Stimulated activated naive CD8-positive, alpha-beta T cell treated with anti-CD3 and anti-CD28 coated beads, Interleukin-15, amount 100 ng/mL, for 72 hours (primary cell): ENCODE measurements at places on chromosomes 3 and 15.
A peak's percentile ranks its signal among the peaks of the same experiment; 100 is the strongest.

- DNase-seq: no peak
These were observed 35.9 kb downstream of the SATB1 start for GRCh38 chr3:18389108-18389733.

GRCh38 chr3:53617893-53618523 is 123.6 kb downstream of the CACNA1D start:
- DNase-seq: no peak

GRCh38 chr15:60138397-60138968 is 134.4 kb downstream of the FOXB1 start:
- DNase-seq: no peak

DNA sequence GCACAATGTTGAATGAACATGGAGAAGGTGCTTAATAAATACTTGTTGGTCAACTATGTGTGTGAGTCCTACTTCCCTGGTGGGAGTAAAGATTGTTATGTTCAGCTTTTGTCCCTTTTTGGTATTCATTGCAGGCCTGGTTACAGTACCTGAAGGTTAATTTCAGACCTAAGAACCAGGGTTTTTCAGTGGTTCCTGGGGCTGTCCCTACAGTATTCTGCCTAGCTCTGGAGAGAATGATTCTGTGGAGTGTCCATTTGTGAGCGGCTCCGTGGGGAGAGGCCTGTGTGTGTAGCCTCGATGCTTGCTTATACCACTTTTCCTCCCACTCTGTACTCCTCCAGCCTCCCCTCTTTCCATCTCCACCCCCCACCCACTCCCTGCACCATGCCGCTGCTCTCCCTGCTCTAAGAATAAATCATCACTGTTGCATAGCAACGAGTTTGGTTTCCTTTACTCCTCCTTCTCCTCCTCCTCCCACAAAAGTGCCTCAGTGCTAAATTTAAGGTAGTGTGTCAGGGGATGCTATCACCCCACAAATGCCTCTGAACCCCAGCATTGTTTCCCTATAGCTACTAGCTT is 150.6 kb upstream of the ROPN1 start:
- no peak for DNase-seq

DNA sequence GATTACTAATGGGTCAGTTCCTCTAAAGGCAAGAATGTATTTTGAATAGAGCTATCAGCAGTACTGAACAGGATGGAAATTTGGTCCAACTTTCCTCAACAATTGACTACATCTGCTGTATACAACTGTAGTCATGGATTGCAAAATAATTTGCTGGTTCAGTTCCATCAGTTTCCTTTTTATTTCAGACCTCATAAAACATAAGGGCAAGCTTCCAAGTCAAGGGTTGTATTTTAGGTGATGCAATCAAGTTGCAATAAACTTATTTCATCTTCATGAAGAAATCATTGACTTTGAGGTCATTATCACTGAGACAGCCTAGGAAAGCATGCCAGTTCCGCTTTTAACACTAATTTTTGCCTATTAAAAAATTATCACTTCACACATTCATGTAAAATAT is 90.4 kb upstream of the TSEN2 start:
- no peak for DNase-seq

DNA sequence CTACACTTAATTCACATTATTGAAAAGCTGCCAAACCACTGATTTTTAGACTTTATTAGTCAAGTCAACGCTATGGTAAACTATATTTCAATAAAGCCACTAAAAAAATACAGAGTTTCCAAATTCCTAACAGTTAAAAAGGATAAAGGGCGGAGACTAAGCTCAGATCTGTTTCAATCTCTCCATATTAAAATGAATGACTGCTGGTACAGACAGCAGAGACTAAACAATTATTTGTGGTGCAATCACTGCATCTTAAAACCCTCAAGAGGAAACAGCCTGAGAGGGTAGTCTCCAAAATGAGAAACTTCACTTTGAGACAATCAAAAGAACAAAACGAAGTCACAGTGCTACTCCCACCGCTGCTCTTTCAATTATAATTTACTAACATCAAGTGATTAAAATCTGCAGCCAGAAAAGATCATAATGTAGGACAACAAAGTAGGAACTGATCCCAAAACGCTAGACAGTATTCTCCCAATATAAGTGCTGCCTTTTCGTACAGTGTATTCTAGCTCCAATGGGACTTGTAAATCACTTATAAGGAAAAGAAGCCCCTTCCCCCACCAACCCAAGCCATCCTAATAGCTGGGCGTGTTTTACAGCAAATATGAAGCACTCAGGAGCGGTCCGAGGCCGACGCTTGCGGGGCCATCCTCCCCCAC is 1.2 kb downstream of the UBP1 start:
- no peak for DNase-seq

DNA sequence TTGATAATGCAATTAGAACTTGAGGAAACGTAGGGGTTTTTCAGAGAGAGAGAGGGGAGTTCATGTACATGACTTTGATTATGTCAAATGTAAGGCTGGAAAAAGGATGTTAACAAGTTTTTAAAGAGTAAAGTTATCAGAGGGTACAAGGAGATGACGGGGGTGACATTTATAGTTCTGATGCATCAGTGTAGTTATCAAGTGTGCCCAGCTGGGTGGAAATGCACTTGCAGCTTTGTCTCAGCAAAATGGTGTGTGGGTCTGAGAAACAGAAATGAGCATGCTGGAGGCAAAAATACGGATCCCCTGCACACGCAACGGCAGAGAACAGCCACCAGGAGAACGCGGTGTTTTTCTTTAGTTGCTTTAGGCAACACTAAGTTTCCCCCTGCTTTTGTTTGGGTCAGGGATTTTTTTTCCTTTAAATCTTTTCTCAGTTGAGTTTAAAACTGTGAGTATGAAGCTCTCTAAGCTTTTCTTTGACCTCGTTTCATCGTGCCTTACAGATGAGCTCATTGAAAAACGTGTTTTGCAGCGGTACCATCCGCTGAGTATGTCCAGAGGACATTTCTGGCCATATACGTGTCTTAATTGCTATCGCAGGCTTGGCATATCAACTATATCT is 205.4 kb downstream of the PDZRN3 start:
- no peak for DNase-seq

DNA sequence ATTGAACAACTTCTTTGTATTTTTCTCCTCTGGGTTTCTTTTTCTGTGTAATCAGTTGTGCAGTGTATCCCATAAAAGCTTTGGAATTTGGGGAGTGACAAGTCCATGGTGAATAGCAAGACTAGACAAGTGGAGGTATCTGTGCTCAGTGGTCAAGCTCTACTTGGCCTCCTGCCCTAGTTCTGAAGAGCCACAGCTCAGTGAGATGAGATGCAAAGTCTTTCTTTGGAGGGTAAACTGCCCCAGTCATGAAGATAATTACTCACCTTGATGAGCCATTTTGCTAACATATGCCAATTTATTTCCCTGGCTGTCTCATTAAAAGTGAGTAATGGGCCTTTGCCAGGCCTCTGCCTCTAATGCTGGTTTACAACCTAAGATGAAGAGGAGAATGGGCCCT is 271.2 kb upstream of the TRIM42 start:
- DNase-seq: no peak

- no peak for DNase-seq
These were observed 553.6 kb upstream of the NECTIN3 start for GRCh38 chr3:110518031-110518430.

- DNase-seq: no peak
These were observed 38.6 kb downstream of the MOBP start for GRCh38 chr3:39505866-39506742.

DNA sequence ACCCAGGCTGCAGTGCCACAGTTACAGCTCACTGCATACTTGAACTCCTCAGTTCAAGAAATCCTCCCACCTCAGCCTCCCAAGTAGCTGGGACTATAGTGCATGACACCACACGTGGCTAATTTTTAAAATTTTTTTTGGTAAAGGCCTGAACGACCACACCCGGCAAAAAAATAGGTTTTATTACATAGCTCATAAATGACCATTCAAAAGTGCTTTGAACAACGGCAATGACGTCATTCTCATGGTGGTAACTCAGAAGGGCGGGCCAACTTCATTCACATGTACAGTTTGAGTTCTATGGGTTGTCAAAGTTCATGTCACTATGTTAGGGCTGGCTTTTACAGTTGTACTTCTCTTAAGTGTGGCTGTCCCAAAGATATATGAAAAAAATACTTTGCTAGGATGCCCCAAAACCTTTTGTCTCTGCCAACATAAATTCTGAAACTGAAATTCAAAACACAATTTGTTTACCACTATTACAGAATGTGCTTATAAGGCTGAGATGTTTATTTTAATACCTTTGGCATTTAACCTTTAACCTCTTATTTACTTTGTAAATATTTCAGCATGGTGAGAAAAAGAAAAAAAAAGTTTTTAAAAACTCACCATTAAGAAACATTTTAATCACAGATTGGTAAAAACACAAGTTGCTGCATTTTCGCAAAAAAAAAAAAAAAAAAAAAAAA is 6.2 kb downstream of the MYO1E start:
- no peak for DNase-seq

GRCh38 chr3:129794311-129795185 is 99.0 kb downstream of the TMCC1 start:
- peak; percentile 1 for DNase-seq

DNA sequence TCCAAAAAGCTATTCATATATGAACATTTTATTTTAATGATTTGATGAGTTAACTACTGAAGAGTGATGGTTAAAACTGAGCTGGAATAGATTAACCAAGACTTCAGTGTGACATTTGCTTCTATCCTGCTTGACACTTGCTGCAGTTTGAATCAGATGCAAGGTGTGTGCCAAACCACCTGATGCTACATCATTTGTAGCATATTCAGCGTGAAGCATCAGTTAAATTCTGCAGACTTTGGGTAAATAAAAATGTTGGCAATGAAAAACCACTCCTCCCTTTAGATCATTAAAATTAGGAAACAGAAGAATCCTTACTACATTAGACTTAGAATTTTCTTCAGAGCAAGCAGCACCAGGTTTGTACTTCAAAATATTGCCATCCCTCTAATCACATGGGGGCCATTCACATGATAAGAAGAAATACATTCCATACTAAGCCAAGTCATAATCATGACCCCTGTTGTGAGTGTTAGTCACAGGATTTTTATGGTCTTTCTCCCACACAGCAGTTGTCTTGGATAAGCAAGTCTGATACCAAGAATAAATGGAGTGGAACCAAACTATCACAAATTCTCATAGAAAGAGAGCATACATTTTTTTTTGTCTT is 160.7 kb upstream of the TNIK start:
- no peak for DNase-seq

DNA sequence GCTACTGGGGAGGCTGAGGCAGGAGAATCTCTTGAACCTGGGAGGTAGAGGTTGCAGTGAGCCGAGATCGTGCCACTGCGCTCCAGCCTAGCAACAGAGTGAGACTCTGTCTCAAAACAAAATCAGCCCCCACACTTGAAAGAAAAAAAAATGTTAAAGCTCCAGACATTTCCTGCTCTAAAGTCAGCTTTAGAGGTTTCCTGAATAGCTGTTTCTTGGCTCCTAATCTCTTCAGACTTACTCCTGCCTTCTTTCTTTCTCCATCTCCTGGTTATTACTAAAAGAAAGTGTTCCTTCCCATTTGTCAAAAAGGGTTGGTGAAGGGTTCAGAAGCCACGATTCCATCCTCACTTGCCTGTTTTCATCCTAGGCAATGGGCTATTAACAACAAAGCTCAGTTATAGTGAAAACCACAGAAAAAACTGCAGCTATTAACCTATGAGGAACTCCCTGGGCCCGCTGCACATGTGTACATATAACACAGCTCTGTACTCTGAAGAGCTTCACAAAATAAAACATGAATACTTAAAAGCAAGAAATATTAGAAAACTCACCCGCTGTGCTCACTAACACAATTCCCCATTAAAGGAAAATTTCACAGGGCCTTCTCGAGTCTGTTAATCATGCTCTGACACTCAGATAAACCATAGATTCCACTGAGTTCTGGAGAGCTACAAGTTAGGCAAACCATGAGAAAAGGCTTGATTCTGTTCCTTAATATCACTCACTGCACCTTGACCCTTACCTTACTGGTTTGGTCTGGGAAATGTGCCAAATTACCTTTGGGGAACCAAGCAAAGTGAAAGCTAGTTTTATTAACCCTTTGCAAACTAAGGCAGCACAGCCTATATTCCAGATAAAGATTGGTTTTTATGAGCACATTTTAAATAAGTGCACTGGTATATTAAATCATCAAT is 89.9 kb upstream of the TSPAN3 start:
- no peak for DNase-seq

GRCh38 chr3:32888739-32889138 is 62.7 kb upstream of the CCR4 start:
- DNase-seq: no peak

DNA sequence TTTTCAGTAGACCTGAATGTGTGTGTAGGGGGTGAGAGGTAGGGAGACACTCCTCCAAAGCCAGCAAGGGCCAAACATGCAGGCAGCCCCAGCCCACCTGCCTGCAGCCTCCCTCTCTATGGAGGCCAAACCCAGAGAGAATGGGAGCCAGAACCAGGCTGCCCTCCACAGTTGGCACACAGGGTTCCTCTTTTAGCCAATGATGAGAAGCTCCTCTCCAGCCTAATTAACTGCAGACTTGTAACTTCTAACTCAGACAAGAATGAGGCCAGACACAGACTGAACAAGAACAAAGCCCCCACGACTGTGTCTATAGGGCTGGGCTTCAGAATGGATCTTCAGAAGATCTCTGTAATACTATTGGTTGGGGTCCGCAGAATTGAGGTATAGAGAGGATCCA is 12.3 kb upstream of the TLE3 start:
- no peak for DNase-seq
